ENCODE measurements at places on chromosomes 5 and 9. TPM values are rescaled to one million over a fixed set of nuclear protein-coding genes. Genes with fewer than 3 reads are reported as not detected.

The TLR4 gene
- polyA plus RNA-seq, result 0.07 TPM

The TLE1 gene
- polyA plus RNA-seq, result 93.0 TPM

The FAM221B gene
- not detected for polyA plus RNA-seq

The PCDHGA7 gene
- polyA plus RNA-seq, result not detected

The CCNO gene
- 0.16 TPM for polyA plus RNA-seq

The RAB3C gene
- polyA plus RNA-seq, result 94.3 TPM

The TAF11L10 gene
- polyA plus RNA-seq, result not detected

The LOX gene
- 0.52 TPM for polyA plus RNA-seq

The ATP10B gene
- not detected for polyA plus RNA-seq

The NR6A1 gene
- 2.6 TPM for polyA plus RNA-seq

The ENTPD8 gene
- polyA plus RNA-seq, result not detected

The OLFM1 gene
- 134 TPM for polyA plus RNA-seq

The PSAT1 gene
- polyA plus RNA-seq, result 16.9 TPM

The SLC4A9 gene
- polyA plus RNA-seq, result not detected
